Stimulated activated CD4-positive, alpha-beta T cell treated with anti-CD3 and anti-CD28 coated beads, Interleukin-4, amount 100 ng/mL, for 1 hour (primary cell): ENCODE measurements at places on chromosomes 11 and 22.

DNA sequence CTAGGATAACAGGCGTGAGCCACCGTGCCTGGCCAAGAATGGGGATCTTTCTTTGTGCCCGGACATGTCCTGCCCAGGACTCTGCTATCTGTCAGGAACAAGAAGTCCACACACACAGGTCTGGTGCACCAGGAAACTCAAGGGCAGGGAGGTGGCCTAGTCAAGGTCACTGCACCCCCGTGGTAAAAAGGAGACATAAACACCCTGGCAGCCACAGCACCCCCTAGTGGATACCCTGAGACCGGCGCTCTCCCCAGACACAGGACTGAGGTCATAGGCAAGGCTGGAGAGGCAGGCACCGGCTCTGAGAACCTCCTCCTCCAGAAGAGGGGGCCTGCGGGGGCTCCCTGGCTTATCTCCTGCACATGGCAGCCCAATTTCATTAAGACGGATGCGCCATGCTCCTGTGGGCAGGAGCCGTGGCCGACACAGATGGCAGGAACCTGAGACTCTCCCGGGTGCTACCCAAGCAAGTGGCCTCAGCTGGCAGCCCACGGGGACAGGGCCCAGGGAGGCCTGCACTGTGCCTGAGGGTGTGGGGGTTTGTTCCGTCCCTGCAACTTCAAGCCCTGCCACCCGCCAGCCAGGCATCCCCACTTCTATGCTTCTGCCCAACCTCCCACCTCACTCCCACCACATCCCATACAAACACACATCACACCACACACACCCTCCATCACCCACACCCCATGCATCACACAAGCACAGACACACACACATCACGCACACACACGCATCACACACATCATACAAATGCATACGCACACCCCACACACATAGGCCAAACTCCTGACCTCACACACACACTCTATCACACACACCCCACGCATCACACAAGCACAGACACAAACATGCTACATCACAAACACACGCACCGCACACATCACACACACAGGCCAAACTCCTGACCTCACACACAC lies 19.6 kb downstream of the MACROD1 start:
- DNase-seq, result peak; percentile 59

DNA sequence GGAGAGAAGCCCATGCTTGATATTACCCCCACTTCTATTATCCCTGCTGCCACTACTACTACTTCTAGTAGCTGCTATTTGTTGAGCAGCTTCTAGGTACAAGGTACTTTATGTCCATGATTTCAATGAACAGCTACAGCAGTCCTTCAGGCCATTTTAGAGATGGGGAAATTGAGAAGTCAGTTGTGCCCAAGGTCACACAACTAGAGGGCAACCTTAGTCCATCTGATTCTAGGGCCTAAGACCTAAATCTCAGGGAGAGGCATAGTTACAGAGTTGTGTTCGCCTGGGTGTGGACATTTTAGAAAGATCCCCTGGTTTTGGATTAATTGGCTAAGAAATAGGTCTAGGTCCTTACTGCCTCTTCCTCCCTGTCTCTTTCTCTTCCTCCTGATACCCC lies 52.3 kb downstream of the MICAL2 start:
- no peak for DNase-seq

DNA sequence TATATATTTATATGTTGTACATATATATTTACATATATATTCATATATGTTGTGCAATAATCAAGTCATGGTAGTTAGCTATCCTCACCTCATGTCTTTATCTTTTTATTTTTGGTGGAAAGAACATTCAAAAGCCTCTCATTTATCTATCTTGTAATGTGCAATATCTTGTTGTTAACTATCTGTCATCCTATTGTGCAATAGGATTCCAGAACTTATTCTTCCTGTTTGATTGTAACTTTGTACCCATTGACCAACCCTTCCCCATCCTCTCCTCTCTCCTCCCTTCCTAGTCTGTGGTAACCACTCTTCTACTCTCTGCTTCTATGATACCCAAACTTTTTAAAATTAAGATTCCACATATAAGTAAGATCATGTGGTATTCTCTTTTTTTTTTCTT lies 115.6 kb upstream of the PDGFD start:
- DNase-seq, result no peak

GRCh38 chr11:47282462-47282861 lies 12.5 kb downstream of the MADD start:
- DNase-seq, result no peak

- DNase-seq, result no peak
Observed at GRCh38 chr11:10895285-10895684, 37.4 kb upstream of the ZBED5 start.

DNA sequence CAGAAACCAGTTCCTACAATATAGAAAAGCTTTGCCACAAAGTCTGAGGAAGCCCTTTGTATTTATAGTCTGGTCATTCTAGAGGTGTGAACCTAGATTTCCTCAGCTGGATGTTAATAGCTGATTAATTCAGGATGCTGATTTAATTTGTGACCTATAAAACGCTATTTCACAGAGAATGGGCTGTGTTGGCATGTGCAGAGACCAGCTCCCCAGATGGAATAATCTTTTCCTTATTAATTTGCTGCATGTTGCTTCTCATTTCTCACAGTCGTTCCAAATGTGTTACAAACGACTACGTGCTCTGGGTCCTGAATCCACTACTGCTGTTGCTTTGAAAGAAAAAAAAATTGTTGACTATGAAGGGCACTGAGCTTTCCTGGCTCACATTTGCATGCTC lies 49.3 kb downstream of the BDNF start:
- DNase-seq, result no peak

- DNase-seq, result no peak
Observed at GRCh38 chr22:36149441-36149840, 11.1 kb downstream of the APOL3 start.

DNA sequence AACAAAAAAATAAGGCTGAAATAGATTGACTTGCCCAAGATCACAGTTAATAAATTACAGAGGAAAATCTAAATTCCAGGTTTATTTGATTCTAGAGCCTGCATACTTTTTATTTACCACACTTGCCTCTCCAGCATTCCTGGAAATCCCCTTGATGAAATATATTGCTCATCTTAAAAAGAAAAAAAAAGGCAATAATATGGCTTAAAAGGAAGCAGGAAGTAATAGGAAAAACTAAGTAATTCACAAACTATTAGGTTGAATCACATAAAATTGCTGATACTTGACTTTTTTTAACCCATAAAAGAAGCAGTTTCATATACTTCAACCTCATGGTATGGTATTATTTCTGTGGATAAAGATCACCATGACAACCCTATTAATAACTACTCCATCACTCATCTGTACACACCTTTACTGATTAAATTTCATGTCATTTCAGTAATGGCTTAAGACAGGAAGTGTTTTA lies 52.9 kb downstream of the COPB1 start:
- DNase-seq, result no peak

DNA sequence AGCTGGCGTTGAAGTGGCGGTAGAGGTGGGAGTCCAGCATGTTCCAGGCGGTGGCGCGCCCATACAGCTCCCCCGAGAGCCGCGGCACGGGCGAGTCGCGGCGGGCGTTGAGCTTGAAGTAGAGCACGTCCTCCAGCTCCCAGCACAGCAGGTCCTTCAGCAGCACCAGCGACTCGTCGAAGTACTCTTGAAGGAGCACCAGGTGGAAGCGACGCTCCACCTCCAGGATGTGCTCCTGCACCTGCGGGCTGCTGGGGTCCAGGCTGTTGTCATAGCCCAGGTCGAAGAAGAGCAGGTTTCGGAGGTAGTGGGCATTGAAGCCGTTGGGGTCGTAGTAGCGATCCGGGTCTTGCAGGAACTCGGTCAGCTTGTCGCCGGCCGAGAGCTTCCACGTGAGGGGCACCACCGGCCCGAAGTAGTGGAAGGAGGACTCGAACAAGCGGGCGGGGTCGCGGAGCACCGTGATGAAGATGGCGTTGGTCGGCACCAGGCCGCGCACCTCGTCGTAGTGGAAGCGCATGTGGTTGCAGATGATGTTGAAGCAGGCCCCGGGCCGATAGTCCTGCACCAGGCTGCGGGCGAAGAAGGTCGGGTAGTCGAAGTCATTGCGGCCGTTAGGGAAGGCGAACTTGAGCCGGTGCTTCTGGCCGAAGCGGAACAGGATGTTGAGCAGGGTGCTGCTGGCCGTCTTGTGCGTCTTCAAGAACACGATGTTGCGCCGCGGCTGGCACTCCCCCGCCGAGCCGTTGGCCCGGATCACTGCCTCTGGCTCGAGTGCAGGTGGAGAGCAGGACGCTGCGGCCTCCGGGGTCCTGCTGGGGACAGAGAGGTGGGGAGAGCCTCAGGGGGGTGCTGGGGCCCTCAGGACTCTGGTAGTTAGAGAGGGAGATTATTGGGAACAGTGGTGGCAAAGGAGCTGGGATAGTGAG lies 9.0 kb upstream of the SEC14L6 start:
- DNase-seq, result no peak

DNA sequence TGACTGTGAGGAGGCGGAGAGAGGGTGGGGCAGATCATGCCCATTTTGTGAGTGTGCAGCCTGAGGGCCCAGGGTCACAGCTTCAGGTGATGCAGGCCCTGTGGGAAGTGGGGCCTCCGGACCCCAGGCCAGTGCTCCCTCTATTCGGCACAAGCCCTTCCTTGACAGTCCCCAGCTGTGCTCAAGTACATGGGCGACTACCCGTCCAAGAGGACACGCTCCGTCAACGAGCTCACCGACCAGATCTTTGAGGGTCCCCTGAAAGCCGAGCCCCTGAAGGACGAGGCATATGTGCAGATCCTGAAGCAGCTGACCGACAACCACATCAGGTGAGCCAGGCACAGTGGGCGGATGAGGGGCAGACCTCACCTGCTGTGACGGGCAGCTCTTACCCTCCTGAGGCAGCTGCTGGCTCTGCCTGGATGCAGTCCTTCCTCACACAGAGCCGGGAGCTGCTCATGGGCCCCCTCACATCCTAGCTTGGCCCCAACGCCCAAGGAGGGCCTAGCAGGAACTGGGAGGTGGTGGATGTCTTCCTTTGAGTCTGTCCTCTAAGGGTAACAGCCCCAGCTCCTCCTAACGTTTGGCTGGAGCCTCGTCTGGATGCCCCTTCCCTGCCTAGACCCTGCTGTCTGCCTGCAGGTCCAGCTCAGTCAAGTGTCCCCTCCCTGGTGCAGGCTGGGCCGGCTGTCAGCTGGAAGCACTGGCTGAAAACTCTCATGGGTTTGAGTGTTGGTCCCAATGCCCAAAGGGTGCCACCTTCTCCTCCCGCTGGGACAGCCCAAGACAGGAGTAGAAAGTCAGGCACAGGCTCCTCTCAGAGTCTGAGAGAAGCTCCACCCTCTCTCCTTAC lies 76.1 kb downstream of the MYO7A start:
- no peak for DNase-seq

GRCh38 chr22:24965822-24966626 lies 13.5 kb downstream of the KIAA1671 start:
- no peak for DNase-seq

- DNase-seq, result no peak
Observed at GRCh38 chr11:46410021-46410420, 18.4 kb upstream of the CHRM4 start.
